ENCODE measurements at places on chromosomes 12 and 14.
A peak's percentile ranks its signal among the peaks of the same experiment; 100 is the strongest.

DNA sequence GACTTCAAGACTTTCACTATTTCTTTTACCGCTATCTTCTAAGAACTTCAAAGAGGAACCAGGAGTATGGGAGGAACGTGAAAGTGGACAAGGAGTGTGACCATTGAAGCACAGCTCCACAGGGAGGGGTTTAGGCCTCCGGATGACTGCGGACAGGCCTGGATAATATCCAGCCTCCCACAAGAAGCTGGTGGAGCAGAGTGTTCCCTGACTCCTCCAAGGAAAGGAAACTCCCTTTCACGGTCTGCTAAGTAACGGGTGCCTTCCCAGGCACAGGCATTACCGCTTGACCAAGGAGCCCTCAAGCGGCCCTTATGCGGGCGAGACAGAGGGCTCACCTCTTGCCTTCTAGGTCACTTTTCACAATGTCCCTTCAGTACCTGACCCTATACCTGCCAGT, 267.0 kb downstream of the RPL10L start:
- DNase-seq: no peak

- DNase-seq: no peak
Observed at GRCh38 chr12:105704787-105705186, 374.3 kb downstream of the C12orf75 start.

DNA sequence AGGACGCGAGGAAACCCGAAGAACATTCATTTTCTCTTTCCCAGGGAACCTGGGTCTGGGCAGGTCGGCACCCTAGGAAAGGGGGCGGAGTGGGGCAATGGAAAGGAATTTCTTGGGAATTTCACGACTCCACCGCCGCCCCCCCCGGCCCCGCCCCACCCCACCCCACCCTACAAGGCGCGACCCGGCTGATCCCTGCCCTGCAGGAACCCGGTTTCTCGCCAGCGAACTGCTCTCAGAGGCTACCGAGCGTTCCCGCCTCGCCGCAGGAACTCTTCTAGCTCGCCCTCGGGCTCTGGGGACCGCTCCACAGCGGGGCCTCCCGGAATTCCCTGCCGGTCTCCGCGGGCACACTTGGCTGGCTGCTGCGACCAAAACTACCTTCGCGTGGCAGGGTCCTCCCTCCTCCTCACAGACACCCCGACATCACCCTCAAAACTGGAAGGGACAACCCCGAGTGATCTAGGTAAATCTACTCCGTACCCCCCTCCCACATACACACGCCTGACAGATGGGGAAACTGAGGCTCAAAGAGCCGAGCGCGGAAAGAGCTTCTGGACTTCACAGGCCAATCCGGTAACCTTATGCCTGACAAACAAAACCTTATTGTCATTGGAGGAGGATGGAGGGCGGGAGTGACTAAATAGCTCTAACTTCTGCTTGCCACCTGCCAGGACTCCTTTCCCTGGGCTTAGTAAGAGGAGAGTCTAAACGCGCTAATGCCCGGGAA, 785 bp upstream of the ACTN1 start:
- peak; percentile 34 for DNase-seq

- no peak for DNase-seq
Observed at GRCh38 chr14:55000381-55000780, 26.5 kb downstream of the WDHD1 start.

GRCh38 chr12:94037444-94037843, 110.9 kb upstream of the PLXNC1 start:
- no peak for DNase-seq

All from muscle of back (tissue), 13 donors.